ENCODE measurements at places on chromosomes 3 and 15.
A peak's percentile ranks its signal among the peaks of the same experiment; 100 is the strongest.

GRCh38 chr15:74809956-74810355 lies 2.7 kb upstream of the LMAN1L start:
- DNase-seq: no peak

DNA sequence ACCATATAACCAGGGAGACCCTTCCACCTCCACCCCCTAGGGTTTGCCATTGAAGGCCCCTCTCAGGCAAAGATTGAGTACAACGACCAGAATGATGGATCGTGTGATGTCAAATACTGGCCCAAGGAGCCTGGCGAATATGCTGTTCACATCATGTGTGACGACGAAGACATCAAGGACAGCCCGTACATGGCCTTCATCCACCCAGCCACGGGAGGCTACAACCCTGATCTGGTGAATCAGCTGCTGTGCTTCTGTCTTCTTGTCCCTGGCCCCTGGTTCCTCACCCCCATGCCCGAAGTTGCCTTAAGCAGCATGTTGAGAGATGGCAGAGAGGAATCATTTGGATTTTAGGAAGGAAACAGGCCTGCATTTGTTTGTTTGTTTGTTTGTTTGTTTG lies 98.4 kb downstream of the FLNB start:
- DNase-seq: no peak

DNA sequence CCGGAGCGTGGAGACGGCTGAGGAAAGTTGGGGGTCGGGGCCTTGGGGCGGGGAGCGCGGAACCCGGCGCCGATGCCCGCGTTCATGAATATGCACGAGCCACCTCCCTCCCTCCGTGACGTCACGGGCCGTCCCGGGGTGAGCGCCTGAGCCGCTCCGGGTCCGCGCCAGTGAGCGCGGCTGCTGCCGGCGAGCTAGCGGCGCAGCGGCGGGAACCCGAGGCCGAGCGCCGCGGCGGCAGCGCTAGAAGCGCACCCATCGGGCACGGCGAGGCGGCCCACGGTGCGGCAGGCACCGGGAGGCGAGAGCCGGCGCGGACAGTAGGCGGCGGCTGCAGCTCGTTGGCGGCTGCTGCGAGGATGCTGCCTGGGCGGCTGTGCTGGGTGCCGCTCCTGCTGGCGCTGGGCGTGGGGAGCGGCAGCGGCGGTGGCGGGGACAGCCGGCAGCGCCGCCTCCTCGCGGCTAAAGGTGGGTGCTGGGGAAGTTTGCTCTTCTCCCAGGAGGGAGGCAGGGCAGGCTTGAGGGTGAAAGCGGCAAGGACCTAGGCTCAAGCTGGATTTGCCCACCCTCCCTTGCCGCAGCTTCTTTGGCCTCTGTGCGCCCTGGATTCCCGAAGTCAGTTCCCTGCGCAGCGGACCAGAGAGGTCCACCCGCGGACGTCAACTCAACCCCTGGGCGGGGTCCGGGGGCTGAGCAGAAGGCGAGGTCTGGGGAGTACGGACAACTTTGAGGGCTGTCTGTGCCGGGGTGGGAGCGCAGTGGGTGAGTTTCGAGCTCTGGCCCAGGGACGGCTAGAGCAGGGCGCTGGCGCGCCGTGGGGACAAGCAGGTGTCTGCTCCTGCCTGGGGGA lies at the start of gene CLSTN2:
Gene CLSTN2 (plus strand): TSS at position 170 of the 850 bp plus-strand sequence.
- DNase-seq: peak; percentile 69

DNA sequence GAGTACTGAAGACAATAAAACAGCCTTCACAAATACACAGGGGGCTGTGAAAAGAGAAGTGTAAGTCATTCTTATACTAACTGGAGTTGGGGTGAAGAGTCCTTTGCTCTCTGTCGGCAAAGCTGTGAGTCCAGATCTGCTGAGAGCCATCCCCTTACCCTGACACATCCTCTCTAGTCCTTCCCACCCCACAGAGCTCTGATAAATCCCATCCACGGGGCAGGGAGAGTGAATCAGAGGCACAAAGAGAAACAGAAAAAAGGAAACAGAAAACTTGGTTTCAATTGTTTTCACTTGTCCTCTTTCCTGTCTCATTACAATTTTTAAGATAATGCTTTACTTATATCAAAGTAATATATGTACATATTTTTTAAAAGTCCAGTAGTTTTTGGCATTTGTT lies 18.2 kb upstream of the ZNF639 start:
- DNase-seq: no peak

DNA sequence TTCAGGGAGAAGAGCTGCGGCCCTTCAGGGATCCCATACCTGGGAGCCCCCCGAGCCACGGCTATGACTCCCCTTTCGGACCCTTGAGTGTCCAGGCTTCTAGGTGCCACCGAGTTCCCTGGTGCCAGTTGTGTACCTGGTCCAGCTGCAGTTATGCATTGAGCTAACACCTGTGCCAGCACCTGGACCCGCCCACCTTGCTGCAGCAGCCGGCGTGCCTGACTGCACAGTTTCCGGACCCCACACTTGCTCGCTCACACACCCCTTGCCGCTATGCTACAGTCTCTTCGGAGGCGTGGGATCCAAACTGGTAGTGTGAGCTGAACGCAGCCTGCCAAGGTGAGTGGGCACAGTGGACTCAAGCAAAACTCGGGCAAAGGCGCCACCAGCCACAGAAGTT lies 284.5 kb upstream of the ROBO1 start:
- no peak for DNase-seq

DNA sequence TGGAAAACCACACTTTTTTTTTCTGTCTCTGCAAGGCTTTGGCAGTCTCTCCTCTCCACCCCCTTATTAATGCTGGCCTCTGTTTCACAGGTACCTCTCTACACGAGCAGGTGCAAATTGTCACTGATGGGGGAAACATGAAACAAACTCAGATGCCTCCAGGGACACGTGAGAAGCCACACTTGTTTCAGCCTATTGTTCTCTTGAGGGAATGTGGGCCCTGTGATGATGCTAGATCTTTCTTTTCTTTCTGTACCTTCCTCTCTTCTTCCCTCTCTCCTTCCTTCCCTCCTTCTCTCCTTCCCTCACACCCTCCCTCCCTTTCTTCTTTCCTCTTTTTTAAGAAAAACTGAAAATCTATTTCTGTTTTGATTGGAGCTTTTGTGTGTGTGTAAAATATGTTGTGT lies 5.7 kb upstream of the BLM start:
- no peak for DNase-seq

- DNase-seq: no peak
These were observed 122.1 kb downstream of the CNTN6 start for GRCh38 chr3:1214933-1215332.

GRCh38 chr3:187929112-187929816 lies 184.0 kb upstream of the BCL6 start:
- DNase-seq: peak; percentile 87

GRCh38 chr3:107855710-107856109 lies 235.1 kb downstream of the CD47 start:
- DNase-seq: peak; percentile 83

GRCh38 chr3:194687638-194688199 lies 2.0 kb downstream of the FAM43A start:
- DNase-seq: peak; percentile 95

DNA sequence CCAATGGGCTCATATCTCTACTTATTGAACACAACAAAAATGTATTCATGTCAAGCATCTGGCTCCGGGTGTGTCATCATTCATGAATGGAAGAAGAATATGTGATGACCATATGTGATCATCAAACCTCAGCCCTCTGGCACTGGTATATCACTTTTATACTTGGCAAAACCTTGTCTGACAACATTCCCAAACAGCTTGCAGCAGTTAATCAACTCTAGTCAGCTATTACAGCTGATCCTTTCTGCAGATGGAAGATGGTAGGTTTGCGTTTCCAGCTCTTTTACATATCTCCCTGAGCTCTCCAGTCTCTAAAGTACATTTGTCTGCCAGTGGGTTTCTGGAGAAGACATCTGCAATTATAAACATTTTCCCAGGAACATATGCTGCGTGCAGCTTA lies 6.6 kb downstream of the PLSCR5 start:
- no peak for DNase-seq

- no peak for DNase-seq
These were observed 189.8 kb downstream of the SLCO3A1 start for GRCh38 chr15:92043283-92043682.

DNA sequence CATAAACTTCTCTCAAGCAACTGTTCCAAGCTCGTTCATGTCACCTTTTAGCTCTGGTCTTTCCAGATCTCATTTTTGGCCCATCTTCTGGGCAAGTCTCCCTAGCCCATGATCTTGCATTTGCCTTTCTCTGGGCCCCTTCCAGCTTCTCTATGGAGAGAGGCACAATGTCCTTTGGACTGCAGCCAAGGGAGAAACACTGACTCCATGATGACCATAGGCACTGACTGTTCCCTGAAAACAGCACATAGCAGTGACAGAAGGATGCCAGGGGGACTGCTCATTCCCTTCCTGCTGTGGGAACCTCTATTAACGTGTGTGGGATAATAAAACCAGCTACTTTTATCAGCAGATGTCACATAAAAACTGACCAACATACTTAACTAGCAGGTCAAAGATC lies 60.3 kb downstream of the STRIT1 start:
- no peak for DNase-seq
